Stimulated activated CD4-positive, alpha-beta T cell treated with anti-CD3 and anti-CD28 coated beads, Interleukin-1b, Interleukin-23, amount 100 ng/mL, for 1 hour (primary cell): ENCODE measurements at places on chromosomes 4 and X.

GRCh38 chr4:751676-752075 lies 46.0 kb downstream of the PCGF3 start:
- DNase-seq: no peak

- DNase-seq: no peak
These were observed 34.8 kb downstream of the CT47B1 start for GRCh38 chrX:120840827-120841226.

GRCh38 chr4:159105761-159106243 lies 2.9 kb downstream of the RAPGEF2 start:
- no peak for DNase-seq

- no peak for DNase-seq
These were observed 524.3 kb upstream of the GALNTL6 start for GRCh38 chr4:171288816-171289432.

GRCh38 chr4:26074712-26075430 lies 160.9 kb downstream of the SMIM20 start:
- DNase-seq: no peak

GRCh38 chr4:15343000-15343399 lies 84.8 kb upstream of the C1QTNF7 start:
- DNase-seq: no peak

DNA sequence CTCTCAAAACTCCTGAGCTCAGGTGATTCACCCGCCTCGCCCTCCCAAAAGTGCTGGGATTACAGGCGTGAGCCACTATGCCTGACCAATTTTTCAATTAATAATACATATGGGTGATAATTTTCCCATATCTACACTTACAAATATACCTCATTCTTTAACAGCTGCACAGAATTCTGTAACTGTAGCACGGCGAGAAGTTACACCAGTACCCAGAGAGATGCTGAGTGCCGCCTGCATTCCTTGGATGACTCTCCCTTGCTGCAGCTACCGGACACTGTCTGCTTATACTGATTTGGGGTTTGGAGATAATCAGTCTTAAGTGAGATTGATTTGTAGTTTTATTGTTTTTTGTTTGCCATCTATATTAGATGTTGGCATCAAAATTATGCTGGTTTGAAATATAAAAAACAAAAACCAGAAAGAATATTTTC lies 5.8 kb downstream of the TIFA start:
- DNase-seq: no peak

GRCh38 chr4:41878991-41879491 lies 56.2 kb upstream of the TMEM33 start:
- no peak for DNase-seq

DNA sequence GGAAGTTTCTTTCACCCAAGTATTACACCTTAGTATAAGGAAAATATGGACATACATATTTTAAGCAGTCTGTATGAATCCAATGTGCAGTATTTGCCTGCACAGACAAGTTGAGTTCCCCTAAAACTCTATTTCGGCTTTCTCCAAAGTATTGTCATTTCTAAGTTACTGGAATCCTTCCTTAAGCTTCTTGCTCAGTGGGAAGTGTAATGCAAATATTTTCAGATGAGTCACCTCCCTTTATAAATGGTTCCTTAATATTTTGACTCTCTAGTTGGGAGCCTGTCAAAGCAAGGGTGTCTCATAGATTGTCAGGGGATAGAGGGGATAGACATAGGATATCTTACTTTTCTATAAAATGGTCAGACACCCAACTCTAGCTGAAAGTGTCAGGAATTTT lies 178.6 kb downstream of the NAA11 start:
- no peak for DNase-seq

DNA sequence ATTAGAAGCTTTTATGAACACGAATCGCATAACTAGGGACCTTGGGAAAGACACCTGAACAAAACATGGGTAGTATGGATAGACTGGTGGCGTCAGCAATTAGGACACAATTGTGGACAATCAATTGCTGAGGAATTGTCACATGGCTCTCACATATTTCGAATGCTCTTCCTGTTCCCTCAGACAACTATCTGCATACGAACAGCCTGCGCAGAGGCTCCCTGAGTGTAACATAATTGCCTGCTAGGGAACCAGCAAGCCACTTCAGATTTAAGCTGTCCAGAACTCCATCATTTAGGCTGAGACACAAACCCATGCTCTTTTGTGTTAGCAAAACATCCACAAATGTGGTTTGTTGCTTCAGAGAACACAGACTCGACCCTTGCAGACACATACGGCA lies 160.8 kb downstream of the MGST2 start:
- no peak for DNase-seq

- DNase-seq: no peak
These were observed 115.8 kb upstream of the SHISA3 start for GRCh38 chr4:42281324-42282020.

GRCh38 chr4:76689145-76689817 lies 208.7 kb downstream of the SOWAHB start:
- no peak for DNase-seq

DNA sequence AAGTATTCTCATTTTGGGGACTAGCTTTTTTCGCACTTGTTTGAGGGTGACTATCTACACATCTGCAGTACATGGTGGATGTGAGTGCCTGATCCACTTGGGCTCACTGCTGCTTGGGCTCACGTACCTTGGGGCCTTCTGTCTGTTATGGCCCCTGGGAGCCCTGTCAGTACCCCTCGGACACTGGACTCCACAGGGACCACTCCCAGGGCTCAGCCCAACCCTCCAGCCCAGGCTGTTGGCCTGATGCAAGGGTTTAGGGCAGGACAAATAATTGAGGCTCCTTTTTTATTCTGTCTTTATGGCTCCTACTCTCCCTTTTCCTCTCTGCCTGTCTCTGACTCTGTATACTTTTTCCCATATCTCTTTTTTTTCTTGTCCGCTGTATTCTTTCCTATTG lies 32.7 kb upstream of the MSN start:
- DNase-seq: no peak

DNA sequence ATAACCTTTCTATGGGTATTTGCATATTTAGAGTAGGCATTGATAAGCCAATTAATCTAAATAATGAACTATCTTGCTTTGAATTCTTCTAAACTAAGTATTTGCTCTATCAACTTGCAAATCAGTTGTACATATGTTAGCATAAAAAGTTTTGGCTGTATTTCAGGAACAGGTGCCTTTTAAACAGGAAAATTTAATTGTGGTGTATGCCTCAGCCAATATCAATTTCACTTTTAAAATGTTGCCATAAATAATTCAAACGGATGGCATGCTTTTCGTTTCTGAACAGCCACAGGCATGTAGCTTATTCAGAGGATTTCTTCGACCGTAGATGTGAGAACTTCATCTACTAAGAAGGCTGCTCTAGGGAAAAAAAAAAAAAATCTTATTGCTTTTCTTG lies 99.9 kb downstream of the DCLK2 start:
- DNase-seq: no peak

- DNase-seq: no peak
These were observed 126.9 kb downstream of the MAML3 start for GRCh38 chr4:140027101-140027500.

DNA sequence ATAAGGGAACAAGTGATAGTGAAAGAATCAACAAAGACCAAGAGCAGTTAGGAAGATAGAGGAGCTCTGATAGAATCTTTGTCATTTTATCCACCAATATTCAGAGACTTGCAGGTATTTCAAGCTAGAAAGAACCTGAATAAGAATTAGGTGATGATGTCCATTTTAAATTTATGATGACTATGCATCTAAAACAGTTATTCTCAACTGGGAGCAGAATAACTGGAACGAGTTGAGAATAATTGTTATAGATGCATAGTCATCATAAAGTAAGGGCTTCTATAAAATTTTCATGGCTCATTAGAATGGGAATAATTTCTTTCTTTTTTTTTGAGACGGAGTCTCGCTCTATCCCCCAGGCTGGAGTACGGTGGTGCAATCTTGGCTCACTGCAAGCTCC lies 5.8 kb downstream of the OCIAD1 start:
- DNase-seq: no peak

DNA sequence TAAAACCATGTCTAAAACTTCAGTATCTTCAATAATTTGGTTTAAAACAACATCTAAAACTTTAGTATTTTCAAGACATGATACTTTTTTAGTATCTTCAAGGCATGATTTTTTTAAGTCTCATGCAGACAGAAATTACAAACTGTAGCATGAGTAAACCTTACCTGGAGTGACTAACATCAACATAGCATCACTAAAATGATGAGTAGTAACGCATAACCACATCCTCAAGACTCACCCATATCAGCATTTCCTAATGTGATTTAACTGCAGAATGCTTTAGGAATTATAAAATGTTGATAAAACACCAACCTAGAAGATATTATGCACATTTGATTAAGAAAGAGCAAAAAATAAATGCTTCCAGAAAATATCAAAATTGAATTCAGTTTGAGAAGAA lies 19.7 kb upstream of the EDNRA start:
- no peak for DNase-seq

GRCh38 chr4:4356106-4357041 lies 30.5 kb upstream of the NSG1 start:
- DNase-seq: no peak

DNA sequence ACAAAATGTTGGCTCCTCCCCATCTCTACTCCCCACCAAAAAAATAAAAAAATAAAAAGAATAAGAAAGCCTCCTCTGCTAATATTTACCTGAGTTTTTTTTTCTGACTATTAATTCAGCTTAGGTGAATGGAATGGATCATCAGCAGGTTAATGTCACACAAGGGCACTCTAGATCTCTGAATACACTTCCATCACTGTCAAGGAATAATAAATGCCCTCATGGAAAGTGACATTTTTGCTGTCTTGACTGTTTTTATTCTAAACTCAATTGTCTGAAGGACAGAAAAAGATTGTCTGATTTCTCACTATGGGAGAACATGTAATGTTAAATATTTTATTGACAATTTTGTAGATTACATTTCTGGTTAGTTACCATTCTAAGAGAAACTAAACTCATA lies 30.4 kb upstream of the TLL1 start:
- no peak for DNase-seq

DNA sequence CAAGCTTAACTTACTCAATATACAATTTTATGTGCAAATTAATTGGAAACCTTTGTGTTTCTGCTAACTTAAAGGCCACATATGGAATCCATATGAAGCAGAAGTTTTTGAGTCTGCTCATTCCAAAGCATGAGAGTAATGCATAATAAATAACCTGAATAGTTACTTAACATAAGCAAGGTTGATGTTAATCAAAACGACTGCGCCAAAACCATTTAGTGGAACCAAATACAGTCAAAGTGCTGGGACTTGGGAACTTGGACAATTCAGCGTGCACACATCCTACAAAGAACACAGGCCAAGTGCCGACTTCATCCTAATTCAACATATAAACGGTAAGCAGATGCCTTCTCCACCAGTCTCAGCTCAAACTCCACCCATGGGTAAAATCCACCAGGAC lies 17.0 kb downstream of the TSPAN5 start:
- DNase-seq: no peak

GRCh38 chrX:134537179-134537955 lies 77.4 kb downstream of the HPRT1 start:
- DNase-seq: no peak

GRCh38 chr4:8323947-8324555 lies 54.5 kb downstream of the HTRA3 start:
- no peak for DNase-seq

DNA sequence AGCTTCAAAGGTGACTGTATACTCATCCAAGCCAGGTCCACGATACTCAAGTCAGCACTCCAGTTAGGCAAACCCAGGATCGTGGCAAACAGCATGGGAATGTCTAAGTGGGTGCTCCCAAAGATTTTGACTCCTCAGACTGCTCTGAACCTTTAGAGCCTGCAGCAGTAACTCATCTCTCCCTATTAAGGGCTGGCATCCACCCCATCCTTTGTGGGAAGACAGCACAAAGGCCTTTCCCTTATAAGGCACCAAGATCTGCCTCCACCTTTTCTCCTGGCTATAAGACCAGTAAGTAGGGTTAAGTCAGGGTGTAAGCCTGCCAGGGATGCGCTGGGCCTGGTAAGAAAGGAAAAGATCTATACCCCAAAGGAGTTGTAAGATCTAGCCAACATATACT lies 23.6 kb upstream of the SLC25A43 start:
- DNase-seq: no peak

- DNase-seq: no peak
These were observed 175.4 kb downstream of the SH3BGRL start for GRCh38 chrX:81377329-81377728.

- DNase-seq: no peak
These were observed 92.5 kb downstream of the FAM13A start for GRCh38 chr4:88964450-88964849.

DNA sequence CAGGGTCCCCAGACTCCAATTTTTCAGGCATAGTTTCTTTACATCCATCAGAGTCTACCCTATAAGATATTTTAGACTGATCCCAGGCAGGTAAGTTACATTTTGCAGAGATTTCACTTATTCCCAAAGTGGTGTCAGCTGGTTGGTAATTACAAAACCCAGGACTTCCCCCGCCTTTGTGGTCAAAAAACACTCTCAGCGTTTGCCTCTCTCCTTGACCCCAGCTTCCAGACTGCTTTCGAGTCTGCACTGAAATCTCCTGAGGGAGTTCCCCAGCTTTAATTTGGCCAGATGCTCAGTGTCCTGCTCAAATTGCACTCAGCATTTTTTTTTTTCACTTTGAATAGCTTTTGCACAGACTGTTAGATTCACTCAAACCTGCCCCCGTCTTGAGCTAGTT lies 11.2 kb upstream of the AMOT start:
- DNase-seq: no peak
